Non-pigmented ciliary epithelial cell (primary cell): ENCODE measurements at places on chromosomes 16 and 17.

- no peak for DNase-seq
Measured at GRCh38 chr16:81779536-81780320, 637 bp downstream of the PLCG2 start.

DNA sequence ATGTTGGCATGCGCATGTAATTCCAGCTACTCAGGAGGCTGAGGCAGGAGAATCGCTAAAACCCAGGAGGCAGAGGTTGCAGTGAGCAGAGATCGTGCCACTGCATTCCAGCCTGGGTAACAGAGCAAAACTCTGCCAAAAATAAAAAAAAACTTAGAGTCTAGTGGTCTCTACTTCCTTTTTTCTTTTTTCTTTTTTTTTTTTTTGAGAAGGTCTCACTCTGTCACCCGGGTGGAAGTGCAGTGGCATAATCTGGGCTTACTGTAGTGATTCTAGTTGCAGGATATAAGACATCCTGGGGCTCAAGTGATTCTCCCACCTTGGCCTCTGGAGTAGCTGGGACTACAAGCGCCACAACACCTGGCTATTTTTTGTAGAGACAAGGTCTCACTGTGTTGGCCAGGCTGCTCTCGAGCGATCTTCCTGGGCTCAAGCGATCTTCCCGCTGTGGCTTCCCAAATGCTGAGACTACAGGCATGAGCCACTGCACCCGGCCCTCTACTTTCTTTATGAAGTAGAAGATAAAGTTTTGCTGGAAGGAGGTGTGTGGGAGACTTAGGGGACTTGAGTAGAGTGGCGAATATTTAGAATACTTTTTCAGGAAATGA lies 47.9 kb upstream of the TAOK1 start:
- no peak for DNase-seq

- no peak for DNase-seq
Measured at GRCh38 chr16:54873071-54873470, 57.6 kb upstream of the IRX5 start.

- DNase-seq, result no peak
Measured at GRCh38 chr17:30840771-30841170, 9.0 kb downstream of the ATAD5 start.

DNA sequence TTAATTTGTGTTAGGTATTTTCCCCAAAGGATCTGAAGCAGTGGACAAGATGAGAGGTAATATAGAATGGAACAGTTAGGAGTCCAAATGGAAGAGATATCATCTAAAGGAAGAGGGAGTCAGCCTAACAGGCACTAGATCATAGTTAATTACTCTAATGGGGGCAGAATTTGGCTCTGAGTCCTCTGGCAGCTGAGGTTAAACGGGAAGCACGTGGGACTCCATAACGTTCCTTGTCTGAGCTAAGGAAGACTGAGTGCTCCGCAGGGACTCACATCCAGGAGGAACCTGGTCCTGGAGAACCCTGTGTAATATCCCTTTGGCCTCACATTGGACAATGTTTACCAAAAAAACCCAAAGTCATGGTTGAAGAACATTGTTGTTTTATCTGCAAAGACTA lies 46.6 kb upstream of the TEX2 start:
- DNase-seq, result no peak

DNA sequence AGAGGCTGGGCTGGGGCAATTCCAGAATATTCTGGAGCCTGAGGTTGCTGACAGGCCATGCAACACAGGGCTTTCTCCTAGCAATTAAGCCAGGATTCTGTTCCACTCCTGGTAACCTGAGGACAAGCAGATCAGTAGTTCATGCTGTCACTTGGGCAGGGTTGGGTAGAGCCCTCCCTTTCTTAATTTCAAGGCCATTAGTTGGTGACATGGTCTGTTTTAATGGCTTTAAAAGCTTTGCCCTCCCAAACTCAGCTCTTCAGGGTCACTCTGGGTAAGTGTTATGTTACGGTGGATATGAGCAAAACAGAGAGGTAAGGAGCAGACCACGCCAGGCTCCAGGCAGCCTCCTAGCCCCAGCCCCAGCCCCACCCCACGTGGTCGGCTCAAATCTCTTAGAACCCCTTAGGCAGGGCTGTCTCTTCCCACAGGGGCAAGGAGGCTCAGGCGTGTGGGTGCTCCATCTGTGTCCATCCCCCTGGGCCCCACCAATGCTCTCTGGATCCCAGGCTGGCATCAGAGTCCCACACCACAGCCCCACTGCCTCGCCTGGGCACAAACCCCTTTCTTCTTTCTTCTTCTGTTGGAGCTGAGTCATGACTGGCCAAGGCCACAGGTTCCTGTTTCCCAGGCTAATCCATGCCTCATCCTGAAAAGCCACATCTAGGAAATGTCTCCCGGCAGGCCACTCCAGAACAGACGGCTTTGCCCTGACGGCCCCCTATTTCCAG lies 27.5 kb downstream of the CEP295NL start:
- DNase-seq, result no peak

GRCh38 chr17:50470426-50470825 lies 1.7 kb upstream of the CHAD start:
- DNase-seq, result no peak

GRCh38 chr17:30241051-30241450 lies 5.6 kb upstream of the SLC6A4 start:
- no peak for DNase-seq

DNA sequence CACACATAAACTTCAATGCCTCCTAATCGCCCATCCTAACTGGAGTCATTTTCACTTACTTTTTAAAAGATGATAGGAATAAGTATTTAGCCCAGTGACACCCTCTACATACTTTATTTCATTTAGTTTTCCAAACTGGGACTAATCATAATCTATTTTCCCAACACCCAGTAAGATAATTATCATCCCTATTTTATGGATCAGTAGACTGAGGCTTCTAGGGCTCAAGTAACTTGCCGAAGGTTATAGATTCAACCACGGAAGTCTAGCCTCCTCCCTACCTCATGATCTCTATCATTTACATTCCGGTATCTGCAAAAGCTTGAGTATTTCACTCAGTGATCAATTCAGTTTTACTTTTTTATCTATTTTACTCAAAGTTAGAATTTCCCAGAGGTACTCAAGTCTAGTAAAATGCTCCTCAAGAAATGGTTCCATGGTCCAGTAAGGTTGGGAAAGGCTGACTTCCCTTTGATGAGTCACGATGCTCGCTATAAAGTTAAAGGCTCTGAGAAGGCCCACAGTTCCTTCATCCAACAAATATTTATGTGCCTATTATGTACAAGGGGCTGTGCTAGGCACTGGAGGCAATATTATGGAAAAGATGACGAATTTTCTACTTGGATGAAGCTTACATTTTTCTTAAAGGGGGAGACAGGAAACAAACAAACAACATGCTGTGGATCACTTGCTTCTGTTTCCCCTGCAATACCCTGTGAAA lies 75.1 kb downstream of the TOX3 start:
- DNase-seq, result no peak

GRCh38 chr16:63185235-63185780 lies 1149.1 kb upstream of the CDH8 start:
- no peak for DNase-seq

- no peak for DNase-seq
Measured at GRCh38 chr16:55943267-55943666, 68.1 kb upstream of the CES5A start.

DNA sequence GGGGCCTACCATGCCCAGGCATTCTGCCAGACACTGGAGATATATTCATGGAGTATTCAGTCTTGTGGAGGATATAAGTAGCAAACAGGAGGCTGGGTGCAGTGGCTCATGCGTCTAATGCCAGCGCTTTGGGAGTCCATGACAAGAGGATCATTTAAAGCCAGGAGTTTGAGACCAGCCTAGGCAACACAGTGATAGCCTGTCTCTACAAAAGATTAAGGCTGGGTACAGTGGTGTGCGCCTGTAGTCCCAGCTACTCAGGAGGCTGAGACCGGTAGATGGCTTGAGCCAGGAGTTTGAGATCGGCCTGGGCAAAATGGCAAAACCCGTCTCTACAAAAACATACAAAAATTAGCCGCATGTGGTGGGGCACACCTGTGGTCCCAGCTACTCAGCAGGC lies 37.7 kb upstream of the CDH3 start:
- DNase-seq, result no peak
